ENCODE measurements at places on chromosomes 6 and 20. TPM values are rescaled to one million over a fixed set of nuclear protein-coding genes. Genes with fewer than 3 reads are reported as not detected.

GRCh38 chr20:3933218-3933617 lies 44.0 kb downstream of the PANK2 start:
- DNase-seq, result no peak

DNA sequence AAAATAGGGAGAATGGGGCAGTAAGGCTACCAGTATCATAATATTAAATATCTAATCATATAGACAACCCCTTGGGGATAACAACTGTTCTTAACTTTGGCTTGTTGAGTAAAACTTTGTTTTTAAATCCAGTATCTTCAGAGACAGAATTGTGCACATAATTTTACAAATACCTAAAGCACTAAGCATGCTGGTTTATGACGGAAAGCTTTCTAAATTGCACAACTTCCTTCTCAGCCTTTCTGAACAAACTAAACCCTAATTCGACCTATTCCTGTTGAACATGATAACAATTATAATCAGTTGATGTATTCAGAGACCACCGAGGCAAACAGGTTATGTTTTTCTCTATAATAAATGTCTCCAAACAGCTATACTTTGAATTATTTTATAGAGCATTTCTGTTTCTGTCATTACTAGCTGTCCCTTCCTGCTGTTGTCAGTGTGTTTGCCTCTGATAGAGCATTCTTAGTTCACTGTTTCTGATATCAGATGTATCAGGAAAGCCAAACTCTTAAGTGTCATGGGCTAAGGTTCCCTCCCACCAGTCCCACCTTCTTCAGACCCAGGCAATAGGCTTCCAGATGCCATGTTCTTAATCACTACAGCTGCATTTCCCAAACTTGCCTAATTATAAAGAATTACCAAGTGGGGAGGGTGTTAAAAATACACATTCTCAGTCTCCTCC lies 8.7 kb downstream of the ZHX3 start:
- no peak for DNase-seq

DNA sequence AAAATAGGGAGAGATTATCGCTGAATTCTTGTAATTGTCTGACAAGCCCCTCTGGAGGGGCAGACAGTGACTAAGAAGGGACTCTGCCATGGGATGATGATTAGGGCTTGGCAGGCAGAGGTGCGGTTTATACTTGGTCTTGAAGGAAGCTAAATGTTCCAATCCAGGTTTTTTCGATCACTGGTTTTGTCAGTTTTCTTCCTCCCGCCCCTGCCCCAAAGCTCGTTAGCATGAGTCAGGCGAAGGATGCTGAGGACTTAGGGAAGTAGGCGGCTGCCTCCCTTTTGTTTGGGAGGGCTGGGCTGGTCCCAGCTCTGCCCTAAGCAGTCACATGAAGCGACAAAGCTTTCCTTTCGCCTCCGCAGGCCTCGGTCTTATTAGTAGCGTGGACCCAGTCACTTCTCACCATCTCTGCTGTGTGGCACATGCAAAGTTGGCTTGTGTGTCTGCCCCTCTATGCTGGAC lies 314.2 kb downstream of the CDC5L start:
- DNase-seq, result no peak

DNA sequence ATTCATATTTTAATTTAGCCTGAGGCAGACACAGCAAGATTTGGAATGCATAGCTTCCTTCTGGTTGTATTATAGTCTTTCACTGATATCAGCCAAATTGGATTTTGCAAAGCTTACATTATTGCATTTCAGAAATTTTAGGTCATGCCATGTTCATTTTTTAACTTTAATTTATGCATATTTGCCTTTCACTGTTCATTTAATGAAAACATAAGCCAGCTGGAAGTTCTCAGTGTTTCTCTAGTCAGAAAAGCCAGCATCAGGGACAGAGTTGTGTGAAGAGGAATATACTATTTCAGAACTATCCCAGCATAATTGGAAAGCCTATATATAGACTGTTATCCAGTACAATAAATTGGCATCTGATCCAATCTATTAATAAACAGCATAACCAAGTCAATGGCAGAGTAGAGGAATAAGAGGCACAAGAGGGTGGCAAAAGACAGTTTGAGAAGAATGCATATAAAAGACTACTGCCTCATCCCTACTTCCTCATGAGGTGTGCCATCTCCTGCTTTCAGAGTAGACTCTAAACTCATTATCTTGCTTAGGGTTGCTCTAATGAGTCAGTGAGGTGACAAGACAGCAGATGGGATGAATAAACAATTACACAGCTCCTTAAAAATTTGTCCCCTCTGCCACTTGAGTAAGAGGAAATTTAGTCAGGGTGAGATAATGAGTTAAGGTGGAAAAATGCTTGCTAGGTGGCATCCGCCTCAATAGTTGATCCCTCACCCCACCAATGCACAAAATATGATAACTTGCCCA lies 159.8 kb upstream of the HCRTR2 start:
- no peak for DNase-seq

GRCh38 chr6:9461188-9461587 lies 953.7 kb downstream of the TFAP2A start:
- no peak for DNase-seq

PRR18 gene
- total RNA-seq, result not detected

HLA-DQA1 gene
- not detected for total RNA-seq

- DNase-seq, result no peak
Measured at GRCh38 chr6:83781506-83781905, 71.7 kb upstream of the RIPPLY2 start.

DNA sequence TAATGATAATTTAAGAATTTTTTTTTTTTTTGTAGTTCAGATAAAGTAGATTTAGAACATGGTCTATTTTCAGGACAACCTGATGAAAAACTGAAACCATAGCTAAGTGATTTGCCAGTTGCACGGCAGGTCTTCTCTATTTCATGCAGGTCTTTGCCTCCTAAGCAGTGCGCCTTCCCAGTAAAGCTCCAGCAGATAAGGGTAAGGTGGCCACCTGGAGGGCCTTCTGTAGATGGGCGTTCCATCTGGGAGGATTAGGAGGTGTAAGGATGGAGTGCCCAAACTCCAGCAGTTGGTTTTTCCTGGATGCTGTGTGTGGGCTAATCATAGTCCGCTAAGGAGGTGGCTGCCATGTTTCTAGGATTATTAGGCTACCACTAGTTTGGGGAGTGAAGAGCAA lies 107.1 kb downstream of the ARID1B start:
- DNase-seq, result no peak

DNA sequence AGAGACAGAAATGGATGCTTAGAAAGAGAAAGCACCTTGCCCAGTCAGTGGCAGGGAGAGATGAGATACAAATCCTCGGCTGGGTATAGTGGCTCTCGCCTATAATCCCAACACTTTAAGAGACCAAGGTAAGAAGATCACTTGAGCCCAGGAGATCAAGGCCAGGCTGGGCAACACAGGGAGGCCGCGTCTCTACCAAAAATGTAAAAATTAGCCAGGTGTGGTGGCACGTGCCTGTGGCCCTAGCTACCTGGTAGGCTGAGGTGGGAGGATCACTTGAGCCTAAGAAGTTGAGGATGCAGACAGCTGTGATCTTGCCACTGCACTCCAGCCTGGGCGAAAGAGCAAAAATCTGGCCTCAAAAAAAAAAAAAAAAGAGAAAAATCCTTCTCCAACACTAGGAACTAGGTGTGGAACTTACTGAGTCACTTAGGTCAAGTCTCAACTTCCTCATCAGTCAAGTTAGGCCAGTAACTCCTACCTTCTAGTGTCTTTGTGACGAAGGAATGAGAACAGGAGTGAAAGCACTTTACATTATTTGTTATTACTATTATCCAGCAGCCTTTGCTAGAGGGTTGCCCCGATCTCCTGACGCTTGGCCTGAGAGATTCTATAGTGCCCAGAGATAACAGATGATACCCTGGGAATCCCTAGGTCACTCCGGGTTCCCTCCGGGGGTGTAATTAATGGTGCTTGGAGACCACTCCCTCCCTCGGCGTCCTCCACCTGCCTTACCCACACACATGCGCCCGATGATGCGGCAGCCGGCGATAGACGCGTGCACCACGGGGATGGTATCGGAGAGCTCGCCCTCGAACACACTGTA lies 918 bp downstream of the EIF6 start:
- no peak for DNase-seq

- DNase-seq, result peak; percentile 53
Measured at GRCh38 chr6:35148167-35148741, 7.1 kb upstream of the TCP11 start.

DNA sequence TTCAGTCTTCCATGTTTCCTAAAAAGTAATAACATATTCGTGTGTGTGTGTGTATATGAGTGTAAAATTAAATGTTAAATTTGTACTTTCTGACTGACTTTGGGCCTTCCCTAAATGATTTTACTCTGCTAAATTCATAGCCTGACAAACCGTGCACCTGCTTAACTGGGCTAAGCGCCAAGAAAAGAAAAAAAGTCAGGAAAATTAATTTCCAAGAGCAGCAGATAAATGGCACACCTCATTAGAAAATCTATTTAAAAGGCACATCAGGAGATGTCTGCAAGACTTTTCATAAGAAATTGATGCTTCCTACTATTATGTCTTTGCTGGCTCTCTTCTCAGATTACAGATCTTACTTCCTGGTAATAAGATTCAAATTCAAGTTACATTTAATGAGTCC lies 72.4 kb downstream of the TRDN start:
- no peak for DNase-seq

- no peak for DNase-seq
Measured at GRCh38 chr6:110699780-110700179, 115.5 kb downstream of the CDK19 start.

FLRT3 gene
- total RNA-seq, result 36.5 TPM

SIRPB2 gene
- total RNA-seq, result not detected

PM20D2 gene
- total RNA-seq, result 4.7 TPM

DNA sequence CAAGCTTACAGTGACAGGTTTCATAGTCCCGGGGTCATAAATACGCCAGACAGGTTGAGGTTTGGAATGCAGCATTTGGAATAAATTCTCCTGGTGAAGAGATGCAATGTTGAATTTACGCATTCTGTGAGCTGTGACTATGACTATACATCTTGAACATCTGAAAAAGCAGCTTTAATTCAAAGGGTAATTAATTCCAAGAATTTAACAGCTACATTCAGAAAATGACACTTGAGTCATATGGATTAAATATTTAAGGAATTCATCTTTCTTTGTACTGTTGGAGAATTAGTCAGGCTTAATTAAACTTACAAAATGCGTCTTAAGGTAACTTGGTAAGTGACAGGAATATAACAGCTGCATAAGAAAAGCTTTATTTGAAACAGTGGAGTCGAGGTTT lies 74.7 kb downstream of the ESR1 start:
- DNase-seq, result no peak

DNA sequence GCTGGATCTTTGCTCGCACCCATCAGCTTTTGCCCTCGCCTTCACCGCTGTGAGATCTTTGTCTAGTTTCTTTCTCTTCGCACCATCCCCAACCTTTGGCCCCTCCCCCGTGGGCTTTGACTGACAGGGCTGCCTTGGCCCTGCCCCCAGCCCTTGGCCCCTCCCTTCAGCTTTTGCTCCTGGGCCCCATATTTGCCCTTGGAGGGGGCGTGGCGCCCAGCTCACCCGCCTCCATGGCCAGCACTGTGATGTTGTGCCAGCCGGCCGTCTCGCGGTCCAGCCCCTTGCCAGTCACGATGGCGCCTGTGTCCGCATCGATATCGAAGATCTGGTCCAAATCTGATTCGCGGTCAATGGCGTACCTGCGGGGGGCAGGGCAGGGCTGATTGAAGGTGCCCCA lies 81.1 kb downstream of the CD40 start:
- DNase-seq, result no peak

DNA sequence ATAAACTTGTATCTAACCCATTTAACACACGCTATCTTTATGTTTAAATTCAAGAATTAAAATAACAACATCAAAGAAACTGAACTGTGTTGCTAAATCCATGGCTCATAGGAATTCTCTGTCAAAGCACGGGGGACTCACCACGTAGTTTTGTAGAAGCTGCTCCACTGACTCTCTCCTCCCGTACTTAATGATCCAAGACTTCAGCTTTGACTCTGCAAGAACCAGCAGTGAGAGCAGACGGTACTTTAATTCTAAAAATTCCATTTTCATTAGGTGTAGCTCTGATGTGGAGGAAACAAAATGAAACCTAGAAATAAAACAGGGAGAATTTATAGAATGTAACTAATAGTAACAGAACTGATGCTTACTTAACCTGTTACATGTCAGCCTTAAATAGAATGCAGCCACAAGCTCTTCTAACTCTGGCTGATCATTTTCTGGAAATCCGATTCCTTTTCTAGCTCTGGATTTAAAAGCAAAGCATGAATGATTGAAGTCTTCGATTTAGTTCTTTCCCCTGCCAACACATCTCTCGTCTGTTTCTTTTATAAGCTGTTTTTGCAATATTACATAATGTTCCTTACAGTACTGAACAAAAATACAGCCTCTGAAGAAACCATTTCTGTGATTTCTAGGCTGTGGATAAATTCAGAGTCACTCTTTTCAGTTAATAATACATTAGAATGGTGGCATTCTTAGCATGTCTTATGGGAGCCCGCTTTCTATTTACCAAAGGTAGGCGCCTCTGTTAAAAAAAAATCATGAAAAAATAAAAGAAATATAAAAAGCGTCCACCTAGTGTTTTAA lies 165.5 kb downstream of the SYNE1 start:
- DNase-seq, result no peak

DNA sequence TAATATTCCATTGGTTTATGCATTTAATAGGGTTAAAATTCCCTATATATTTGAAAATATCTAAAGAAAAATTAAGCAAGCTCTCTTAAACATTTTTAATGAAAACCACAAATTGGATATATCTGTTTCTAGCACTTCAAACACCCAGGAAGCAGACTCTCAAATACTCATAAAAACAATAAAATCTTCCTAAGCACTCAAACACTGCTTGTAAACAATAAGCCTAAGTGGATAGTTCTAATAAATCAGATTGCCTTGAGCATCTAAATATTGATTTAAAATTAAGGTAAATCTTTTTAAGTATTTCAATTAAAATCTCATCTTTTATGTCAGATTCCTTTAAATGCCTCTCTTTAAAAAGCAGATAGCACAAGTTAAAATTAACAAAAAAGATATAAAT lies 254.4 kb downstream of the KCNQ5 start:
- DNase-seq, result no peak

DNA sequence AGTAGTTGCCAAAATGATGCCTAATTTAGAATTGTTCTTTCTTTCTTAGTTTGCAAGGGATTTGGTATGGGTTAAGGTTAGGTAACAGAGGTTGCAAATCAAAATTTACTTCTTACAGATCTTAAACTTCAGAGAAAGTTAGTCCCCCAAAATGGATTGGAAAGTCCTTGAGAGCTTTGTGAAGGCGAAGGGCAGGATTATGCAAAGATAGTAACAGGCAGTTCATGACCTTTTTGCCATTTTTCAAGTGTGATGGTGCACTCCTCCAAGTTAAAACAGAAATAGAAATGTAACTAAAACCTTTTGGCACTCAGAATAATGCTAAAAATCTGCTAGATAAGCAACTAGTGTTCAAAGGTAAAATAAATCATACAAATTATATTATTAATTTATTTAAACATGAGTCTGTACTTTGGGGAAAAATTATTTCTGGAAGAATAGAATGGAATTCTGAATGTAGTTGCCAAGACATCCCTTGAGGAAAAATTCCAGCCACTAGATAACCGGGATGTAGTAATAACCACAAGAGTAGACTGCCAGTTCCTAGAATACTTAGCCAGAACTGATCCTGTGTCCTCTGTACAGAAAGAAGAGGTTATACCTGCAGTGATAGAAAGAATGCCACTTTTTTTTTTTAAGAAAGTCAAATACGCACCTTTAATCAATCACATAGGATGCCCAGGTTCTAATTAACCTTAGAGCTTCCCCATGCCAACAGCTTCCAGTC lies 31.8 kb upstream of the DAAM2 start:
- no peak for DNase-seq

GRCh38 chr6:116476002-116476678 lies 15.0 kb downstream of the CALHM6 start:
- no peak for DNase-seq

Data from H4 (cell line).